ENCODE measurements at places on chromosomes 5 and 9.
A peak's percentile ranks its signal among the peaks of the same experiment; 100 is the strongest.

DNA sequence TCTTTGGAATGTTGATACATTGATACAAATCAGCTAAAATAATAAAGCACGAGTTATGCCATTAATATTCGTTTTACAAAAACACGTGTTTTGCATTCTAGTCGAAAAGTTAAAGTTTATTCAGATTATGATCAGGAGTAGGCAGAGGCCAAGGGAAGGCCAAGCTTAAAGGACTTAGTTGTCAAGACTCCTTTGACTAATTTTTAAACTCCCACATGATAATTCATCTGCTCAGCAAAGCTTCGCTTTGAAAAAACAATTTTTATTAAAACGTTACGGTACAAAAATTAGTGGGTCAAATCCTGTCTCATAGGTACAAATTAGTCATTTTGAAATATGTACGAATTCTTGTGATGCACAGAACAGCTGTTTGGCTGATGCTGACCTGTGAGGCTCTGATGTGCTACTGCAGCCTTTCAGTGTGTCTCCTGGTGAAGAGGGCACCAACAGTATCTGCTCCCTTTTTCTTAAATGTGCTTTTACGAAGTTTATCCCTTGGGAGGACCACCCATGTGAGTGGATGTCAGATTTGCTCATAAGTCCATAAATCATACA, 23.0 kb upstream of the NR3C1 start:
- no peak for DNase-seq

GRCh38 chr5:133386662-133387061, 225.7 kb downstream of the FSTL4 start:
- DNase-seq = peak; percentile 7

DNA sequence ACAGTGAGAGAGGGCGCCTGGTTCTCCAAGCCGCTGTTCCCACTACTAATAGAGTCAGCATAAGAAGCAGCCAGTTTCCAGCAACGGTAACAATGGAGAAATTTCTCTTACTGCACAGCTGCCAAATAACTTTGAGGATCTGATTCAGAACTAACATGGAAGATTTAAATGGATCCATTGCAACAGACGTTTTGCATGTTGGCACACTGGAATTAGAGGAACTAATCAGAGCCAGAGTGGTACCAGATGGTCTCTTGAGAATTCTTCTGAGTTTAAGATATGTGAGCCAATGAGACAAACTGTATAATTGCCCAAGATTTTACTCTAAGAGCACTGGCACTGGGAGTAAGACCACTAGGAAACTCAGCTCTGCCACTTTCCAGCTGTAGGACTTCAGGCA, 186.5 kb downstream of the EFNA5 start:
- no peak for DNase-seq

- no peak for DNase-seq
Observed at GRCh38 chr9:82726424-82727276, 336.3 kb downstream of the RASEF start.

- no peak for DNase-seq
Observed at GRCh38 chr5:20105915-20106314, 117.9 kb upstream of the CDH18 start.

GRCh38 chr9:1217076-1217475, 166.9 kb downstream of the DMRT2 start:
- no peak for DNase-seq

- no peak for DNase-seq
Observed at GRCh38 chr5:168883281-168883741, 304.1 kb upstream of the PANK3 start.

DNA sequence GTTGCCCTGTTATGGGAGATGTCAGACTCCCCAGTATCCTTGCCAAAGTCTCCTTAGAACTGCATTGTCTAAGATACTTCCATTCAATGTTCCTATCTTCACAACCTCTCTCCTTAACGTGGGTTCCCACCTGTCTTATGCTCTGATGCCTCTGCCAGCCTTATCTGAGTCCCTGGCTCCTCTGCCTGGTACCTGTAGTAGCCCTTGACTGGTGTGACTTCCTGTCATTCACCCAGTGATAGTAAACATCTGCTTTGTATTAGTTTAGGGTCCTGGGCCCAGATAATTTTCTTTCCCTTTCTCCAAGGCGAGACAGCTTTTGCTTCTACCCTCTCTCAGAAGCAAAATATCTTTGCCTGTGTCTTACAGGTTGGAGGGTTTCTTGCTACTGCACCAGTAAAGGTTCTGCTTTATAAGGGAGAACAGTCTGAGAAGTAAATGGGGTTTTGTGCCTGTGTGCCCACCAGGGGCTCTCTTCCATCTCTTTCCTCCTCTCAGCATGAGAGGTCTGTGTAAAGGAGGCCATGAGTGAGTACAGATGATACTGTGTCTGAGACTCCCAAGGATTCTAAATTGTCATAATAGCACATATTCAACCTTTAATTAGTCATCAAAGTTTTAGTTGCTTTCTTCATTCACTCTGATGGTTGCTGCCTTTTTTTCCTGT, 220.8 kb downstream of the PRR16 start:
- DNase-seq = no peak

GRCh38 chr9:8391566-8391965, 592.0 kb upstream of the DMAC1 start:
- no peak for DNase-seq

DNA sequence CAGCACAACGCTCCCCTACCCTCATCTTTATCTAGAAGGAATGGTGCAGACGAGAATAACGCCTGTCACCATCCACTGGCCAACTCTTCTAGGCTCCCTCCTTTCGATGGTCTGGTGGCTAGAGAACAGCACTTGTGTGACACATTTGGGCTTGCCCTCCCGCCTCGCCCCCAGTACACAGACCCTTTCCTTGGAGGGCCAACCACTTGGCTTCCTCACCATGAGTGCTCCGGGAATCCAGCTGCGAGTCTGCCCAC, 1.4 kb downstream of the GNAQ start:
- no peak for DNase-seq

DNA sequence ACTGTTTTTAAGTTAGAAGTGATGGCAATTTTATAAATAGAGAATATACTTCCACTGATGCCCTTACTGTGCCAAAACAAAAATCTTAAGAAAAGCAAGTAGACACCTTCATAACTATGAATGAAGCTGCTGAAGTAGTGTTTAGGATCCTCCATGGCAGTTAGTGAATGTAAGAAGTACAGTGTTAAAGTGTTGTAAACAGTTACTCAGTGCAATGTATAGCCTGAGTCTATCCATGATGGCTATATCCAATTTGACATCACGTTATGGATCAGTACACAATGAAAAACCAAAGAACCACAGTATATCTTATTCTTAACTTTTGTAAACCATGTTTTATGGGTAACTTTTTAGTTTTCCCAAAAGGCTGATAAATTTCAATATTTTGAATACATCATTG, 7.1 kb downstream of the CCNG1 start:
- no peak for DNase-seq

Measured in coronary artery (tissue), 2 donors.